AML-193 (cell line): ENCODE measurements at places on chromosomes 5 and 9.

- no peak for DNase-seq
These were observed 28.2 kb downstream of the CDC25C start for GRCh38 chr5:138303372-138303771.

GRCh38 chr5:91885291-91886265, 502.5 kb upstream of the ARRDC3 start:
- no peak for DNase-seq

DNA sequence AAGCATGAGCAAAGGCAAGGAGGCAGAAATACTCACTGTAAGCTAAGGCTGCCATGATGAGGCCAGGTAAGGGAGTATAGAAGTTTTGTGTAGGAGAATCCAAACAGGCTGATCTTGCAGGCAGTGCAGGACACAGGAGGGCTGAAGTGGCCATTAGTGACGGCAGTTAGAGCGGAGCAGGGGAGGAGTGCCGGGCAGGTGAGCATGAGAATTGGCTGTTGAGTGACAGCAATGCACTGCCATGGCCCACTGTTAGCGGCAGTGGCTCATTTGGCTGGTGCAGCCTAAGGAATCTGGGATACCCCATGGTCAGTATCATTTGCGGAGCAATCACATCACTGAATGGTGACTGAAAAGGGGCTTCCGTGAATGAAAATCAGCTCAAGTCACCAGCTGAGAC, 22.8 kb downstream of the RGS3 start:
- DNase-seq, result no peak

- DNase-seq, result no peak
These were observed 57.7 kb upstream of the RPS23 start for GRCh38 chr5:82335806-82336205.

- DNase-seq, result no peak
These were observed 34.8 kb downstream of the DYNC2I2 start for GRCh38 chr9:128621730-128622455.

- DNase-seq, result no peak
These were observed 989.8 kb downstream of the TLE4 start for GRCh38 chr9:80561526-80561925.

GRCh38 chr5:37283214-37283820, 34.1 kb upstream of the CPLANE1 start:
- DNase-seq, result no peak

GRCh38 chr9:90735952-90736351, 65.7 kb upstream of the SYK start:
- no peak for DNase-seq

DNA sequence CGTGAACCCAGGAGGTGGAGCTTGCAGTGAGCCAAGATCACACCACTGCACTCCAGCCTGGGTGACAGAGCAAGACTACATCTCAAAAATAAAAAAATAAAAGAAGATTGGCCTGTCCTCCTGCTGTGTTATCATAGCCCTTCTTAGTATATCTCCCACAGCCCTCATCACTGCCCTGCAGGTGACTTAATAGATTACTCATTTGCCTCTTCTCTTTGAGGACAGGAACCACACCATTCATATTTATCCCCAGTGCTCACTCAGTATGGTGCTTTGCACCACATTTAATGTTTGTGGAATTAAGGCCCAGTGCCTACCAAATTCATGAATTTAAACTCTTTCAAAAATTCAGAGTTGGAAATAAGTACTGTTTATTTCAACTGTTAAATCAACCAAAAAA, 10.3 kb downstream of the IDNK start:
- DNase-seq, result no peak

GRCh38 chr5:137501226-137501625, 2.1 kb upstream of the SPOCK1 start:
- no peak for DNase-seq

GRCh38 chr9:27437652-27438373, 86.3 kb upstream of the IFNK start:
- no peak for DNase-seq

GRCh38 chr9:18632632-18633403, 158.9 kb downstream of the ADAMTSL1 start:
- no peak for DNase-seq

DNA sequence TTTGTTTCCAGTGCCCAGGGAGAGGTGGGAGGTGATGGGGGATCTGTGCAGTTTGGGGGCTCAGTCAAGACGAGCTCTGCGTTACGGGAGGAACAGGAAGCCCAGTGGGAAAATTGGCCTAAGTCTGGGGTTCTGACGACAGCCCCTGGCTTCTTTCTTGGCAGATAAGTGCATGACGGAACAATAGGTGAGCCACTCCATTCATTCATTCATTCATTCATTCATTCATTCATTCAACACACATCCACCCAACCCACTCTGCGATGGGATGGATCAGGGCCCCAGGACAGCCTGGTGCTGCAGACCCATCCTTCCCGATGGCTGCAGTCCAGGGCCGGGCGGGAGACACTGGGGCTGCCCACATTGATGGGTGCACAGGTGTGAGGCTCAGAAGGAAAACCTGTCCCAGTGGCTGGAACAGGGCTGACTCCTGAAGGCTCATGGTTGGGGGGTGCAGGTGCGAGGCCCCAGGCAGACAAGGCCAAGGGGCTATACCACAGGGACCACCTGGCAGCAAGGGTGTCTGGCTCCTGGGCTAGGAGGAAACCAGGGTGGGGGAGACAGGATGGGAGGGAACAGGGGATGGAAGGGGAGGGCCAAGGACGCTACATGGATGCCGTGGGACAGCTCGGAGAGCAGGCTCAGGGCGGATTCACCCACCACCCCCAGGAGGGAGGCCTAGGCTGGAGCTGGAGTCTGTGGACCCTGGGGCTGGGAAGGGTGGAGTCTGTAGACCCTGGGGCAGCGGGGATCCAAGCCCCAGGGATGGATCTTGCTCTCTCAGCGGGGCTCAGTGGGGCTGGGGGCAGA, 1.9 kb upstream of the LCNL1 start:
- no peak for DNase-seq

GRCh38 chr9:9489183-9489582, 1123.6 kb downstream of the PTPRD start:
- DNase-seq, result no peak

DNA sequence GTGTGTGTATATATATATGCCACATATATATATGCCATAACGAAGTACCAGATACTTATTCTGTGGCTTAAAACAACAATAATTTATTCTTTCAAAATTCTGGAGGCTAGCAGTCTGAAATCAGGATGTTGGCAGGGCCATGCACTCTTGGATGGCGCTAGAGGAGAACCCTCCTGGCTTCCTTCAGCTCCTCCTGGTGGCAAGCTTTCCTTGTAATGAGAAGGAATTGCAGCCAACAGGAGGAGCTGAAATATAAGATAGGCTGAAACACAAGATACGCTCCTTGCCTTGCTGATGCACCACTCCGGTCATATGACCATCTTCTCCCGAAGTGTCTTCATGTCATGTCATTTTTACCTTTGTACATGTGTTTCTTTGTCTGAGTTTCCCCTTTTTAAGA, 368.1 kb upstream of the CTNND2 start:
- DNase-seq, result no peak

- no peak for DNase-seq
These were observed 1.6 kb downstream of the NINJ1 start for GRCh38 chr9:93132287-93132927.

DNA sequence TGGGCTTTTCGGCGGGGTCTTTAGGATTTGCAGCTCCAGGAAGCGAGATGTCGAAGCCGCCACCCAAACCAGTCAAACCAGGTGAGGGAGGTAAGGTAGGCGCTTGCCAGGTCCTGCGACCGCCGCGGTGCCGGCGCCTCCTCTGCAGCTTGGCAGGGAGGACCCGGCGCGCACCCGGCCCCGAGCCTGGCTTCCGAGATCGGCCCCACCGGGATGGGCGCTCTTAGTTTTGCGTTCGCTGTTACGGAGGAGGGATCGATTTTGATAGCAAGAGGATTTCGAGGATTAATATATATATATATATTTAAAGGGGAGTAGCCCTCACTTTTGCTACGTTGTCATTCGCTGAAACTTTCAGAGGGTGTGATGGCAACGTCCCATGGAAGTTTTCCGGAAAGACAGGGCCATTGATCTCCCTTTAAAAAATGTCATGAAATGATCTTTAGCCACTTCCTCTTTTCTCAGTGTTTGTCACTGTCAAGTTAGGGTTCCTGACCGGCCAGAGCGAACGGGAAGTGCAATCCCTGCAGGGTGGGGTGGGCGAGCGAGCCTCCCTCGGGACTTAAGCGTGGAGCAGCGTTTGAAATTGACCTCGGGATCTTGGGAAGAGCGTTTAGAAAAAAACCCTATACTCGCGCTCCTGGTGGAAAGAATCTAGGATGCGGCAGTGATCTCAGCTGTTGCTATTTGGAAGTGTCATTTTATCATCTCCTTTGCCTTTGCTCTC, 495 bp downstream of the OSTF1 start:
- DNase-seq, result peak; percentile 89

DNA sequence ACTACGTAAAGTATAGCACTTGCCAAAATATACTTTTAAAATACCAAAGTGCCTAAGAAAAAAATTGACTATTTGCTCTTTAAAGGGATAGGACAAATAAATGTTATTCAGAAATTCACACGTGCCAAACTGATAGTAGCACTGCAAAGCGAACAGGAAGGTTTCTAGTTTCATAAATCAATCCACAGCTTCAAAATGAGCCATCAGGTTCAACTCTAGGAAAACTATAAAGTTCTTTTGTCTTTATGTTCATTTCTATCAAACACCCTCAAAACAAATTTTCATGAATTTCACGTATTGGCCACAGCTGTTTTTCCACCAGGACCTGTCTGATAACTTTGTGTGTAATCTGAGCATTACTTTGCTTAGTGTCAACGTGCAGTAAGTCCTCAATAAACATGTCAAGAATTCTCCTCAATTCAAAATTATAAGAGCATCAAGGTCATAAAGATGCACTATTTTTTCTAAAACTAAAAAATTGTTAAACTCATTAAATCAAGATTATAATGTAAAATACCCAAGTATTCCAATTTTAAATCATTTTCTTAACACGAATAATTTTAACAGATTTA, 3.0 kb downstream of the RNF130 start:
- DNase-seq, result no peak

- no peak for DNase-seq
These were observed 64.5 kb downstream of the C9orf152 start for GRCh38 chr9:110143485-110143884.

- no peak for DNase-seq
These were observed 632.3 kb upstream of the TLE4 start for GRCh38 chr9:78939311-78940065.

GRCh38 chr5:6818594-6819511, 105.6 kb downstream of the TENT4A start:
- DNase-seq, result no peak

DNA sequence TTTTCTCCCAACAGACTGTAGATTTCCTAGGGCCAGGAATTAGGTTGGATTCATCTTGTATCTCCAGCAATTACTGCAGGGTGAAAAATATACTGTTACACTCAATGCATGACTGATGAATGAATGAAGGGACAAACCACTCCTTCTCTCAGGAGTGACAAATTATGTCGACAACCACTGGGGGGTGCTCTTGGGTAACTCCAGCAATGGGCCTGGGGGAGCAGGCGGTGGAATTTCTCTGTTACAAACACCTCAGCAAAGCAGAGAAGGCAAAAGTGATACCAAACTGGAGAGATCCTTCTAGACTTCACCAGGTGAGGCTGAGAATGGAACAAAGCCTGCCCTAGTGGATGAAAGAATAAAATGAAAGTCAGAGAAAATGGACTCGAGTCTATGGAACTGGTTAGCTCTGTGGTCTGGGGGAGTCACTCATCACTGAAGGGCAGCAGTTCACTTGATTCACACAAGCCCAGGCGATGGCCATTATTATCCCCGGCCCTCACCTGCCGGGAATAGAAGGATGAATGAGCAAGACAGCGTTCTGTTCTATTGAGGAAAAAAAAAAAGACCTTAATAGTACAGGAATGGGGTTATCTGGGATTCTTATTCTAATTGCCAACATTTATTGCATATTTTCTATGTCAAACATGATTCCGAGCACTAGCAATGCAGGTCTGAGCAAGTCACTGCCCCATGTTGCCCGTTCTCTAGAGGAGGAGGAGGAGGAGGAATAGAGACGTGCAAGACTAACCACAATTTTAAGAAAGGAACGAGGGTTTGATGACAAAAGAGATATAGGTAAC, 341.1 kb downstream of the ASTN2 start:
- no peak for DNase-seq

- no peak for DNase-seq
These were observed 371.0 kb downstream of the CSNK1G3 start for GRCh38 chr5:123882965-123883345.
